Choroid plexus epithelial cell (primary cell): ENCODE measurements at places on chromosomes 6 and 20.

DNA sequence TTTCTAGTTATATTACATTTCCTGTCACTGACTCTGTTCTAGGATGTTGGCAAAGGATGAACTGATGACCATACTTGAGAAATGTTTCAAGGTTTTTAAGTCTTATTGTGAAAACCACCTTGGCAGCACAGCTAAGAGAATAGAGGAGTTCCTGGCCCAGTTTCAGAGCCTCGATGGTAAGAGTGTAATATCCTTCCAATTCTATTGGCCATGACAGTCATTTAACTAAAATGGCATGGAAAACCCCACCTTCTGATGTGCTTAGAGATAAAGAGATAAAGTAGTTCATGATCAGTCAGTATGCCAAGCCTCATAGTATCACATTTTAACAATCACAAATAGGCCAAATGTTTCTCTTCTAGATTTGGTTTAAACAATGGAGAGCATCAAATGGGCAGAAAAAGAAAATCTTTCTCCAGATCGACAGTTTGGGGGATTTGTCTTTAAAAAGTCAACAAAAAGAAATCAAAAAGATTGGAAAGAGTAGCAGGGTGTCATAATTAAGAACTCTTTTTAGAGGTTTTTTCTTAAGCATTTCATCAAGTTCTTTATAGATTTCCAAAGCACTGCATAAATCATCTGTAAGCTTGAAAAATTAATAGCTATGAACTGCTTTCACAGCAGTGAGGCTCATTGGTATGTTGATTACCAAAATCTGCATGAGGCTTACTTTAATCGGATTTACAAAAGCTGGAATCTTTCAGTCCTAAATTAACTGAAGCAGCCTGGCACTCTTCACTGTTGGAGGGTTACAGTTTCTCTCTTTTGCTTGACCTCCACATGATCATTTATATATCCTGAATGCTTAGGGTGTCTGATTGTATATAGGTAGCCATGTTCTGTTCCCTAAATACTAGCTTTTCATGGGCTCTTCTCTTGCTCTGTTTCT, 48.7 kb downstream of the AKIRIN2 start:
- DNase-seq: no peak

DNA sequence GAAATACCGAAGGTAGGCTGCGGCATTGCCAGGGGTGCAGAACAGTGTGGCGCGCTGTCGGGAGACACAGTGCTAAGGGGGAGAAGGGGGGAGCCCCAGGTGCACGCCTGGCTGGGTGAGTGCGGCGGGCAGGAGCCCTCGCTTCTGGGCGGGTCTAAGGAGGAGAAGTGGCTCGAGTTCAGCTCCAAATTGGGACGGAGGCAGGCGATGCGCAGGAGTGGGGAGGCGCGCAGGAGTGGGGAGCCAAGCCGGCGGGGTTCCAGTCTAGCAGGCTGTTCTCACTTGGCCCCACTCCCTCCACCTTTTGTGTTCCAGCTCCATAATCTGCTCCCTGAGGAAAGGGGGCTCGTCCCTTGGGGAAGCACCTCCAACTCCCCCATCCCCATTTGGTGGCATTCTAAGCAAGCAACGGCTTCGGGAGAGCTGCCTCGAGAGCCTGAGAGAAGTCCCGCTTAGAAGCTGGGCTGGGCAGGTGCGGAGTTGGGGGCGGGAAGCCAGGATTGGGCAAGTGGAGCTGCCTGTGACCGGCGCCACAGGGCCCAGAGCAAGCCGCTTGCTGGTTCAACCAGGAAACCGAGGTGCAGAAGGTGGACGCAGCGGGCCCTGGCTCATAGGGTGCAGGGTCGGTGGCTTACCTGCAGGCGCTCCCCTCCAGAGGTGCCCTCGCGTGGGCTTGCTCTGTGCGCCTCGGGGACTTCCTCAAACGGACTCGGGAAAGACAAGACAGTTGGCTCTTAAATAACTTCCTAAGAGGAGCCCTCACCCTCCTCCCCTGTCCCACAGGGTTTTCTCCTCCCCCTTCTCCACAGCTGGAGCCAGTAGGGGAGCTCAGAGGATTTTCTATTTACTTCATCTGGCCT, at the start of gene F13A1:
Gene F13A1 (minus strand): TSS at position 711 of the 860 bp plus-strand sequence. CDS start 1,998 bp downstream, outside the sequence.
- no peak for DNase-seq

DNA sequence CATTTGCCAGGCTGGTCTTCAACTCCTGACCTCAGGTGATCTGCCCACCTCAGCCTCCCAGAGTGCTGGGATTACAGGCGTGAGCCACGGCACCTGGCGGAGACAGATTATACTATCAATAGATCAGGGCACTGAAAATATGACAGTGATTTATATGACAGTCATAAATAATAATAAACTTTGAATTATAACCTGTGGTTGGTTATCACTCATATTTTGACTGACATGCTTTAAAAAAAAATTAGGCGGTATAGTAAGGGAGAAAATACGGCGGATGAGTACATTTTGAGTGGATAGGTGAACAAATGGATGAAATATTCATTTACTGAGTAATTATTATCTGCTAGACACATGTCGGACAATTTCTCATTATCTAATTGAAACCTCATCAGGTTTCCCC, 28.8 kb downstream of the TMEM244 start:
- DNase-seq: no peak

- no peak for DNase-seq
Observed at GRCh38 chr6:4931530-4932227, 72.2 kb downstream of the RPP40 start.

DNA sequence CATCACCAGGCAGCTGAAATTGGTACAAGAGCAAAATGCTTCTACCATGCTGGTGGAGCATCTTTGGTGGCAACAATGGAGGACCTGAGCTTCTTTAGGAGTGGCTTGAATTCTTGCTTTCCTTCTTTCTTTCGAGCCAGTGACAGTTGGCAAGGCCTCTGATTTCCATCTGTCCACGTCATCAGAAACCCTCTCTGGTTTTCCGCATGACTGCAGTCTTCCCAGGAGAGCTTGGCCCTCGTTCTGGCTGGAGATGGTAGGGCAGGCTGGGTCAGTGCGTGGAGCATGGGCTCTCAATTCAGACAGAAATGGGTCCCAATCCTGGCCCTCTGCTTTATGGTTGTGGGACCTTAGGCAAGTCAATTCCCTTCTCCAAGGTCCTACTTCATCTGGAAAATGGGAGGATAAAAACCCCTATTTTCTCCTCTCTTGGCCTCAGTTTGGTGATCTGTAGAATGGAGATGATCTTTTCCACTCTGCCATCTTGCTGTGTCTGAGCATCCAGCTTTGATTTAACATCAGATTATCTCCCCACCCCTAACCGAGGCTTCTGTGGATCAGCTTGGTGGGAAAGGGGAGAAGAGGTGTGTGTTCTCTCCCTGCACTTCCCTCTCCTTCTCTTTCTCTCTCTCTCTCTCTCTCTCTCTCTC, 3.6 kb upstream of the BPIFB1 start:
- DNase-seq: no peak

DNA sequence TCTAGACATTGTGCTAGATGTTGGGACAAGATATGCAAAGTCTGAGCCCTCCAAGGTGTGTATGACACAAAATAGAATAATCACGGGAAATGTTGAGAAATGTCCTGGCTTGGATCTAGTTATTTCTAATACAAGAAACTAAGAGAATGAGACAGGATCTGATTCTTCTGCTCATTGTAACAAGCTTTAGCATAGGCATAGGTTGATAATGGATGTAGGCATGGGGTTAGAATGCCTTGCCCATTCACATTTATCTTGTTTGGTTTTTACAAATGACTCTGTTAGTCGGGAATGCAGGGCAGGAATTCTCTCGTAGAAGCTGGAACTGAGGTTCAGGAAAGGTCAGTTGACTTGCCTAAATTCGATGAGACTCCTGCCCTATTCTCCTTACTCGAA, 1.5 kb upstream of the SLC26A8 start:
- DNase-seq: peak; percentile 17

- DNase-seq: no peak
Observed at GRCh38 chr20:32762754-32763201, 593 bp downstream of the DNMT3B start.

GRCh38 chr6:167442245-167442644, 117.4 kb downstream of the TTLL2 start:
- DNase-seq: no peak

GRCh38 chr6:17022604-17023003, 79.2 kb upstream of the STMND1 start:
- DNase-seq: no peak

DNA sequence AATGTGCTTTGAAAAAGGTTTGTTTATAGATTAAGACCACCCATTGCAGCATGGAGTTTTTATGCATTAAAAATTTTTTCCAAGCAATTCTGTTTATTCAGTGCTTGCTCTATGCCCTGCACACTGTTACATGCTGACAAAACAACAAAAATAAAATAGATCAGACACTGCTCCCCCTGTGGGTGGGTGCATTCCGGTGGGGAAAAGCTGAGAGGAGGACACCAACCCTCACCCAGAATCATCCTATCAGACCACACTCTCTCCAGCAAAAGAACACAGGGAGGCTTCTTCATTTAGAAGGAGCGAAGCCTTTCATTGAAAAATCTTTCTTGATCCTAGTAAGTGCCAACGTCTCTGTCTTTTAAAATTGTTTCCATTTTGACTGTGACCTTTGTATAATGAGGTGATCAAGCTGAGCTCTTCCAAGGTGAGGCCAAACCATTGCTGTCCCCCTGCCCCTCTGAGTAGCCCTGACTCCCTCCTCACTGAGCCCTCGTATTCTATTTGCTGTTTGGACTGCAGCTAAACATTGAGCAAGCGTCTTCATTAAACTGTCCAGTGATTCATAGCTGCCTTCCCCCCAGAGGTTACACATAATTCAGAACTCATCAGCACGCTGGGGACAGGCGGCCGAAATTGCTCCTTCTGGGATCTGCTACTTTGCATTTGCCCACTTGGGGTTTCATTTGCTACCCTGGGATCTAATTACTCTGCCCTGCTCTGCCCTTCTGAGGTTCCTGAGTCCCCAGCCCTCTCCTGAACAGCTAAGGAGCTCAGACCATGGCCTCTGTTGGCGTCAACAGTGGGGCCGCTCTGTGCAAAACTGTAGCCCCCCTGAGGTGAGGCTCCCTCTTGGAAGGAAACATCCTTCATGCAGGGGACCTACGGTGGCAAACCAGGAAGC, 102.4 kb downstream of the F13A1 start:
- DNase-seq: no peak

- no peak for DNase-seq
Observed at GRCh38 chr20:382291-383115, 1.9 kb downstream of the TRIB3 start.

GRCh38 chr6:141261672-141262060, 871.1 kb upstream of the GJE1 start:
- DNase-seq: no peak

- DNase-seq: peak; percentile 18
Observed at GRCh38 chr6:110822249-110822648, 7.0 kb upstream of the CDK19 start.

DNA sequence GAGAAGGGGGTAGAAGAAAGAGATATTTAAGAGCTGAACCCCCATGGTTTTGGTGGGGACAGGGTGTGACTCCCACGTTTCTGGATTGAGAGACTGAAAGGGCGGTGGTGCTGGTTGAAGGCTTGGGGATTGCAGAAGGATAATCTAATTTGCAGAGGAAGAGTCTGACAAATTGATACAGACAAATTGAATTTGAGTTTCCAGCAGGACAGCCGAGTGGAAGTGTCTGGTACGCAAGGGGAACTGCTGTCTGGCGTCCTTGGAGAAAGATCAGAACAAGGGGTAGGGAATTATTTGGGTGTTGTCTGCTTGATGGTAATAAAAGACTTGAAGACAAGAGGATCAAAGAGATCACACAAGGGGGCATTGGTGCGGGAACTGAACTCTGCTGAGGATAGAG, 40.5 kb upstream of the MDGA1 start:
- no peak for DNase-seq

DNA sequence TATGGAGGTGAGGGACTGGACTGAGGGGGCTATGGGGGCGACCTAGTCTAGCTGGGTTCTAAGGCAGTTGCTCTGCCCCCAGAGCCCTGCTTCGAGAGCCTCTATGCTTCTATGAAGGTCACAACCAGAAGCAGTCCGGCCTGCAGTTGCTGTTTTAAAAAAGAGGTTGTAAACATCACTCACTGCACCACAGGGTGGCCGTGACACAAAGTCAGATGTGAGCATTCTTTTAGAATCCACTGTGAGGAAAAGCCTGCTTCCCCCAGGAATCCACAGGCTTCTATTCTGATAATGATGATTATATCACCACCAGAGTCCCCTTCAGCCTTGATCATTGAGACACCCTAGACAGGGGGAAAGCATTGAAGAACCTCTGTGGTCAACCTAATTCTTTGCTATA, 229.7 kb upstream of the AGPAT4 start:
- DNase-seq: no peak

DNA sequence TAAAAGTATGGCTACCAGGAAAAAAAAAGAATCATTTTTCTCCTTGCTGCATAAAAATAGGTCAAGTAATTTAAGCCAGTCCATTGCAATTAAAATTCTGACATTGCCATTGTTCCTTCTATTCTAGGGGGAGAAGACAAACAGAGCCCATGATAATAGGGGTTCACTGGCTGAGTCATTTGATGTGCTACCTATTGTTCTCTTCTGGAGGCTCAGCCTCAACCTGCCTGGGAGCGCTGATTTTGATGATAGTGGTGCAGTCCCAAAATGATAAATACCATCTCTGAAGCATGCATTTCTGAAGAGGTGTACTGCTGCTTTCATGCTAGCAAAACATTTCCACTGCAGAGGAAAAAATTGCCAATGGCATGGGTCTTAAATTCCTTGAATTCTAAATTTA, 5.8 kb downstream of the CITED2 start:
- DNase-seq: no peak

DNA sequence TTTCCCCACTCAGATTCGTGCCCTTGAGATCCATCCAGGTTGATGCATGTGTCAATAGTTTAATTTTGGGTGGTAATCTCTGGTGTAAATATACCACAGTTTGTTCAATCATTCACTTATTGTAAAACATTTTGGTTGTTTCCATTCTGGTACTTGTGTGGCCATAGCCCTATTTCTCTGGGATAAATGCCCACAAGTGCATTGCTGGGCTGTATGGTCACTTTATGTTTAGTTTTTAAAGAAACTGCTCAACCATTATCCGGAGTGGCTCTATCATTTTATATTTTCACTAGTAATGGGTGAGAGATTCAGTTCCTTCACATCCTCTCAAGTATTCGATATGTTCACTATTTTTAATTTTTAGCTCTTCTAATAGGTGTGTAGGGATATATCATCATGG, 60.7 kb upstream of the RNF24 start:
- DNase-seq: no peak
